ENCODE measurements at places on chromosomes 5 and 9.

- no peak for DNase-seq
Measured at GRCh38 chr5:170603578-170604565, 100.1 kb downstream of the KCNIP1 start.

DNA sequence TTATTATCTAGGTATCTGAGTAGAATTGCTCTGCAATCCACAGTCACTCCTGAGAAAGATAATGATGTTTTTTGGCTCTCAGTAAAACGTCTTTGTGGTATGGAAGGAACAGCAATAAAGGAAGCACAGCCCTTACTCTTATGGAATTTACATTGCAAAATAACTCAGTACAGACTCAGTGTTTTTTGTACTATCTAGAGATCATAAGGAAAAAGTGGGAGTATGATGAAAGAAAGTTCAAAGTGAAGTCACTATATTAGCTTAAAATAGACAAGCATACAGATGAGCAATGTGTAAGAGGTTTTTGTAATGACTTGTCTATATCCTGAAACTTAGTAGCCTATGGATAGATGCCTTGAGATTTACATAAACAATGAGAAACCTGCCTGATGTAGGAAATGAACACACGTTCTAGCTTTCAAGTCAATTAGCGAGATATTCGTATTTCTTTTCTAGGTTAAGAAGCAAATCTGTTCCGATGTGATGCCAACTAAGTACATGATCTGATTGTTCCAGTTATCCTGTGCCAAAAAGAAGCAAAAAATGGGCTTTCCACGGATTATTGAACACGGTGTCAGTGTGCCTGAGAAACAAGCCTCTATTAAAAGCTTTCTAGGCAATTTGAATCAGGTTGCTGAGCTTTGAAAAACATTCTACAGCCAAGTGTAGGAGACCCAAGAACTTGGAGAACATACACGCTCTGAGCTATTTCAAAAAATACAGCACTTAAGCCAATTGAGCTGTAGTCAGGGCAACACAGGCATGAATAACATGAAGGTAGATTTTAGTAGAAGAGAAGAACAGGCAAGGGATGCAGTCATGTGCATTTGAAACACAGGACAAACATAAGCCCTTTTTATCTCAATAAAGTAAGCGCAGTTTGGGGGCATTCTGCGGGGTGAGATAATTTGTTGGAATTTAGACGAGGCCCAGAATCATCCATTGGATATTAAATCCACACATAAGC, 86.3 kb upstream of the TAF11L2 start:
- DNase-seq, result no peak

- DNase-seq, result no peak
Measured at GRCh38 chr5:9712911-9713310, 82.8 kb upstream of the TAS2R1 start.

DNA sequence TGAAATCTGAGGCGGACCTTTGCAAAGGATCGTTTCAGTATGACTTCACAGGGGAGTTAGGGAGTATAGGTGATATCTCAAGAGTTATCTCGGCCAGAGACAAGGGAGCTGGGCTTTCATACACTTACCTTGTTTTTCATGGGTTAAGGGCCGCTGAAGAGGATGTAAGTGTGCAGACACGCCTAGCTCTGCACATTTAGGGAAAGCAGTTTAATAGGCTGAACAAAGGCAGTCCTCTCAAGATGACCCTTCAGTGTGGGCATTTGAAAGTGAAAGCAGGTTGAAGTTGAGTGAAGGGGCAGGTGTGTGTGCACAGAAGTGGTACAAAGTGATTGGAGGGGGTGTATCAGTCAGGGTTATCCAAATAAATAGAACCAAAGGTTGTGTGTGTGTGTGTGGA, 33.1 kb upstream of the PRXL2C start:
- DNase-seq, result no peak
